Stimulated activated CD8-positive, alpha-beta memory T cell treated with anti-CD3 and anti-CD28 coated beads, Interleukin-7, amount 100 ng/mL, for 4 hours (primary cell): ENCODE measurements at places on chromosomes 13 and 19.
A peak's percentile ranks its signal among the peaks of the same experiment; 100 is the strongest.

DNA sequence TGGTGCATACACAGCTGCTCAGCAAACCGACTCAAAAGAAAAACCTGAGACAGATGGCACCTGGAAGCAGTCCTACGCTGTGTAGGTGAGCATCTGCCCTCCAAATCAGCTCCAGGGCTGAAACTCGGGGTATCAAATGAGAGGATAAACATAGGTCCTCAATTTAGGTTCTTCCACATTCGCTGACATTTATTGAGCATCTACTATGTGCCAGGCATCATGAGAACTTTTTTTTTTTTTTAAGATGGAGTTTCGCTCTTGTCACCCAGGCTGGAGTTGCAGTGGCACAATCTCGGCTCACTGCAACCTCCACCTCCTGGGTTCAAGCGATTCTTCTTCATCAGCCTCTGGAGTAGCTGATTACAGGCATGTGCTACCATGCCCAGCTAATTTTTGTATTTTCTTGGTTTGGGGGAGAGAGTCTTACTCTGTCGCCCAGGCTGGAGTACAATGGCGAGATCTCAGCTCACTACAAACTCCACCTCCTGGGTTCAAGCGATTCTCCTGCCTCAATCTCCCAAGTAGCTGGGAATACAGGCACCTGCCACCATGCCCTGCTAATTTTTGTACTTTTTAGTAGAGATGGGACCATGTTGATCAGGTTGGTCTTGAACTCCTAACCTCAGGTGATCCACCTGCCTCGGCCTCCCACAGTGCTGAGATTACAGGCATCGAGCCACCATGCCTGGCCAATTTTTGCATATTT is 13.4 kb downstream of the QPCTL start:
- DNase-seq, result no peak

DNA sequence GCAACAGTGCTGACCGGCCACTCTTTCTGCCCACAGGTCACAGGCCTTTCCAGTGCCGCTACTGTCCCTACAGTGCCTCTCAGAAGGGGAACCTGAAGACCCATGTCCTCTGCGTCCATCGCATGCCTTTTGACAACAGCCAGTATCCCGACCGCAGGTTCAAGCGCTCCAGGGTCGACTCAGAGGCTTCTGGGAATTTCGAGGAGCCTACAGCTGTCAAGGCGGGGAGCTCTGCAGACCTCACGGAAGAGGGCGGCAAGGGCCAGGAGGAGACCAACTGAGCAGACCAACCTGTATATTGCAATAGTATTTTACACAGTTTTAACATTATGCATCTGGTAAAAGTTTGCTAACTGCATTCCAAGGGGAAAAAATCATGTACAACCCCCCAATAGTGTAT is 338.5 kb downstream of the ZNF536 start:
- no peak for DNase-seq

DNA sequence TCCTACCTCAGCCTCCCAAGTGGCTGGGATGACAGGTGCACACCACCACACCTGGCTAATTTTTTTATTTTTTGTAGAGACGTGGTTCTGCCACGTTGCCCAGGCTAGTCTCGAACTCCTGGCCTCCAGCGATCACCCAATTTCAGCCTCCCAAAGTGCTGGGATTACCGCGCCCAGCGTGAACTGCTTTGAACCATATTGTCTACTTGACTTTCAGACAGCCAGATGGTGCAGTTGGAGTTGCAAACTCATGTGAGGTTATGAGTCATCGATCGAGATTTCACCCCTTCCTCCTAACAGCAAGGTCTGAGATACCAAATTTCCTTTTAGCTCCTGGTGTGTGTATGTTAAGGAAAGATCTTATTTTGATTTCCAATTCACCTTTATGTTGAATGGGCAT is 2.7 kb downstream of the SLC27A1 start:
- DNase-seq, result no peak

GRCh38 chr13:24050292-24050711 is 110.2 kb upstream of the SPATA13 start:
- no peak for DNase-seq

DNA sequence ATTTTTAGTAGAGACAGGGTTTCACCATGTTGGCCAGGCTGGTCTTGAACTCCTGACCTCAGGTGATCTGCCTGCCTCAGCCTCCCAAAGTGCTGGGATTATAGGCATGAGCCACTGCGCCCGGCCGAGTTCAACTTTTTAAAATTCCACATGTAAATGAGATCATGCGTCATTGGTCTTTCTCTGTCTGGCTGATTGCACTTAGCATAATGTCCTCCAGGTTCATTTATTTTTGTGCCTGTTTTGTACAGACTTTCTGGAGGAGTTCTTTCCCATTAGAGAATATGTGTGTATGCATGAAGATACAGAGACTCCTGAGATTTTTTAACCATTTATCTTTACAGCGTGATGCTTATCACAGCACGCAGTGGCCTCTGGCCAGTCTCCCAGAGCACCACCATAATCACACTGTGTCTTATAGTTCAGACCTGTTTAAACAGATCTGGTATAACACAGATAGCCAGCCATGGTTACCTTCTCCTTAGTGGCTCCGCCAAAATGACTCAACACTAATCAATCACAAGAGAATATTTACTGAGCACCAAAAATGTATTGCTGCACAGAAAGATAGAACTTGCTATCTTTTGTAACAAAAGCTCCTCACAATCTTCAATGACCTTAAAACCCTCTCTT is 11.4 kb upstream of the STARD13 start:
- no peak for DNase-seq

GRCh38 chr19:33394006-33394722 is 20.7 kb downstream of the CEBPG start:
- no peak for DNase-seq

DNA sequence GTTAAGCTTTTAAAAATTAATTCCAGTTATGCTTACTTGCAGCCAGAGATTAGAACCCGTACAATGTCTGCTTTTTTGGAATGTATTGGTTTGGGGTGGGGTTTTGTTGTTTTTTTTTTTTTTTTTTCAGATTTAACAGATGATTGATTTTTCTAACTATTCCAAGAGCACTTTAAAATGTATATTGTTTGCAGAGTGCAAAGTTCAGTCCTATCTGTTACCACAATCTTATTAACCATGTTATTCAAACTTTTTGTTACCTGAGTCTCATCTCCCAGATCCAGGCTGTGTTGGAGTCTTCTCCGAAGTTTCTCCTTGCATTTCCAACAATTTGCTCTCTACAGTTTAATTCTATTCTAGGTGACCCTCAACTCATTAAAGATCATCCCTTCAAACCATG is 91.3 kb downstream of the INSR start:
- DNase-seq, result no peak

DNA sequence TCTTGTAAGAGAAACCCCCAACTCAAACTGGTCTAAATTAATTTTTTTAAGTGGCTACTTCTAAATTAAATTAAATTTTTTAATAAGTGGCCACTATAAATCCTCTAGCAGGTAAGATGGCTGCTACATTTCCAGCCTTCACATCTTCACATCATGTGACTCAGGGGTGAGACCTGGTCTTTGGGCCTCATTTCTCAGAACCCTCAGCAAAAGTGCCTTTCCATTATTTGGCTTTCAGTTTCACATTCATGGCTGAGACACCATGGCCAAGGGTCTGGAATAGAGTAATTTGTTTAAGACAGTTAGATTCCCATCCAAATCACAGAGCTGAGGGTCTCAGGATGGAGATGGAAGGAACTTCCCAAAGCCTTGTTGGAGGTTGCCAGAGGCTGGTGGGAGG is 47.5 kb downstream of the DCT start:
- no peak for DNase-seq

DNA sequence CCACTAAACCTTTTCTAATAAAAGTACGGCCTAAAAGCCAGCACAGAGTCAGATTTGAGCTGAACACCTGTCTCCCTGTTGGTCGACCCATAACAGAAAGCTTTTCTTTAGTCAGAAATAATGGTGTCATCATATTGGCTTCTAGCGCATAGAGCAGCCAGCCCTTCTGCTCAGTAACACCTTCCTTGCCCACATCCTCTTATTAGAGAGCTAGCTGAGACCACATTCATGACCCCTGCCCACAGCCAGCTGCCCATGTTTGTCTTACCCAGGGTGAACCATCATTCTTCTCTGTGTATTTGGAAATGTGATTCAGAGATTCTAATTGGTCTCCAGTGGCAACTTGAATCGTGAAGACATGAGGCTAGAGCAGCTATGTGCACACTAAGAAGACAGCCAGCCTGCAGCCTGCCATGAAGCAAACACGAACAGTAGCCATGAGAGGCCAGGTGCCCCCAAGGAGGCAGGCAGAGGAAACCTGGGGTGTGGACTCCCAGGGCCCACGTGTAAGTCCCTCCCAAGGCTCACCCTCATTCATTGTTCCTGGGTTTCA is 82.3 kb upstream of the PDCD5 start:
- peak; percentile 16 for DNase-seq

DNA sequence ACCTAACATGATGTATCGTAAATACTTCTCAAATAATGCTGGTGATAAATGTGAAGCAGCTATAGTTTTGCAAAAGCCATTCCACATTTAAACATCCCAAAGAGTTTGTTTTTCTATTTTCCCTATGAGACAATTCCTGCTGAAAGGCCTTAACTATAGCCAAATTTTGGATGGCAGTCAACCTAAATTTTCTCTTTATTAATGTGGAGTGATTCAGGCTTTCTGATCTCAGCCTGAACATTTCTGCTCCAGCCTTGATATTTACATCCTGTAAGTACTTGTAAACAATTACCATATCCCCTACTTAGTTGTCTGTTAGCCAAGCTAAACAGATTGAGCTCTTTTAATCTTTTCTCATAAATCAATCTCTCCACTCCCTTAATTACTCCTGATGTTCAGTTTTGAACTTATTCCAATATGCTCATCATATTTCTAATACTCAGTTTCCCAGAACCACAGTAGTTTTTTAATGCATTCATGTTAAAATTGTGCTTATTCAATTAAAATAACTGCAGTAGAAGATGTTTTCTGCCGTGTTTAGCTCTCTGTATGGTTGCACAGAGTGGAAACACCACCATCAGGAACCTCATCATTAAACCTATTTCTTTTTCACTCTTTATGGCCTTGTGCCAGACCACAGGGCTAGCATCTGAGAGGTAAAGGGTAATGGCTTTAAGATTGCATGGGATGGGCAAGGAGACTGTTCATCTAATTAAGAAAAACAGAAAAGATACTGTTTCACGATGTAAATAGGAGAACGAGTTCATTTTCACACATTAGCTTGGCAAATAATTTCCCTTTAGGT is 1235.2 kb upstream of the SLC10A2 start:
- no peak for DNase-seq

DNA sequence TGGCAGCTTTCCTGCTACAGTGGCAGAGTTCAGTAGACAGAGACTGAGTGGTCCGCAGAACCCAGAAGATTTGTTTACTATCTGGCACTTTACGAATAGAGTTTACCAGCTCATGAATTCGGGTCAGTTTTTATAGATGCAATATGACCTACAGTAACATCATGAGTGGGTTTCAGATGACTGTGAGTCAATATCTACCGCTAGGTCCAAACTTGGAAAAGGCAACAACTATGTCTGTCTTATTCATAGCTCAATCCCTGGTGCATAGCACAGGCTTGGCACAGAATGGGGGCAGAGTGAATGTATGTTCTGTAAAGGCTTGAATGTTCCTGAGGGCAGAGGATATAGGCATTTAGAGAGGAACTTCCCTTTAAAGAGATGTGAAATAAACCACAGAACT is 65.2 kb downstream of the RAP2A start:
- no peak for DNase-seq

GRCh38 chr19:30068528-30069395 is 126.7 kb downstream of the URI1 start:
- DNase-seq, result no peak

DNA sequence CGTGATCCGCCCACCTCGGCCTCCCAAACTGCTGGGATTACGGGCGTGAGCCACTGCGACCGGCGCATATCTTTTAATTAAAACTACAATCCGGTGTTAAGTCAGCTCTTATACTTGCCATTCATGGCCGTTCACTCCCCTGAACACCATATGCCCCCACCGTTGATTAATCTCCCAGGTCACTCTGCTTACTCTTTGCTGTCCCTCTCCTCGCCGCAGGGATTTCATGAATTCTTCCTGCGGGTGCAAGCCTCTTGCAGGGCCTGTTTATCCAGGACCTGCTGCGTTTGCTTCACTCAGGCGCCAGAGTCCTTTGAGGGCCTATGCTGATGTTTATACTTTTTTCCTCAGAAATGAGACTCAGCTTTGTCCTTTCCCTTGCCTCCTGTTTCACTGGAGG is 996 bp downstream of the ERVV-2 start:
- no peak for DNase-seq

DNA sequence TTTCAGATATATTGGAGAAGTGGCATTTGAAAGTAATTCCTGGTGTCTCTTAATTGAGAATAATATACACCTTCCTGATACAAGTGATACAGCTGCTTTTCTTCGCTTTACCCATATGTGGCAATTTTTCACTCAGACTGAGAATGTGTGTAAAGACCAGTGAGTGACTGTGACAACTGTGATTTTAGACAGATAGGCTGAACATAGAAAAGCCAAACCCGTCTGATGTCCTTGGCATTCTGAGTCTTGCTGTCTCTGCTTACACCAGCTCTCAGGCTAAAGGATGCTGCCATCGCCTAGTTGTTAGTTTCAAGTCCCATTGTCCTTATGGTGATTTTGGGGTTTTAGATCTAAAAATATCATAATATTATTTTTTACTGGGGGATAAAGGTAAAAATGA is 492.6 kb downstream of the RFC3 start:
- DNase-seq, result no peak

DNA sequence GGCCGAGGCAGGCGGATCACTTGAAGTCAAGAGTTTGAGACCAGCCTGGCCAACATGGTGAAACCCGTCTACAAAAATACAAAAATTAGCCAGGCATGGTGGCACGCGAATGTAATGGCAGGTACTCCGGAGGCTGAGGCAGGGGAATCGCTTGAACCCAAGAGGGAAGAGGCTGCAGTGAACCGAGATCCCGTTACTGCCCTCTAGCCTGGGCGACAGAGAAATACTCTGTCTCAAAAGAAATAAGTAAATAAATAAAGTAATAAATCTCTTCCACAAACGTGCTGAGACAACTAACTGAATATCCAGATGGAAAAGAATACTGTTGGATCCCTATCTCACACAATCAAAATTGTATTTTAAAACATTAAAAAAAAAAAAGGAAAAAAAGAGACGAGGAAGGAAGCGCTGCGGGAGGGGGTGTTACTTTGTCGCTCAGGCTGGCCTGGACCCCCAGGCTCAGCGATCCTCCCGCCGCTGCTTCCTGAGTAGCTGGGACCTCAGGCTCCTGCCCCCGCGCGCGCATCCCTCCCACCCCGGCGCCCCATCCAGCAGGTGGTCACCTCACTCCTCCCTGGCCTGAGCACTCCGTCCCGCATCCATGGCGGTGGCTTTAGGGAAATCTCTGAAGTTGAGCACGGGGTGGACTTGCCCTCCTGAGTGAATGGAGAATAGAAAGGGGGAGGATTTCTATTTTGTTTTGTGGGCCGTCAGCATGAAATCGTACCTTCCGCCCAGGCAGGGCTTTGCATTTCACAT is 628 bp upstream of the ZNF813 start:
- no peak for DNase-seq

GRCh38 chr19:37725181-37725580 is 5.6 kb upstream of the ZNF607 start:
- DNase-seq, result no peak
